Stimulated activated CD8-positive, alpha-beta memory T cell treated with anti-CD3 and anti-CD28 coated beads, Interleukin-15, amount 100 ng/mL, for 1 hour (primary cell): ENCODE measurements at places on chromosomes 1 and 21.

DNA sequence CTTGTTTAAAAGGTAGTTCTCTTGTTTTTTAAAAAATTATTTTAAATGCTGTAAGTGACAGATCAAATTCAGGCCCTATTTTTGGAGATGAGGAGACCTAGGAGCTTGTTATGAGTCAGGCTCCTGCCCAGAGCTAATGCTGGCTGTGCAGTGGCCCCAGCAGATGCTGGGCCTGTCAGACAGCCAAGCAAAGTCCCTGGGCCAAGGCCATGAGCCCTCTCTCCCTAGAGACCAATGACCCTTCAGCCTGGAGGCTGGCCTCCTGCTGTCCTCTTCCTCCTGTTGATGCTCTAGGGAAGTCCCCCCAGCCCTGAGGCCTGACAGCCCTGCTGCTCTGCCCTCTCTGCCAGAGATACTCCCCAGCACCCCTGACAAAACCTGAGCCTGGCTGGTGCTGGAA, 128.1 kb upstream of the CTTNBP2NL start:
- DNase-seq, result no peak

GRCh38 chr1:196409586-196409985, 198.7 kb downstream of the KCNT2 start:
- no peak for DNase-seq

GRCh38 chr1:233253231-233253831, 42.2 kb downstream of the PCNX2 start:
- DNase-seq, result no peak

- no peak for DNase-seq
These were observed 38.4 kb upstream of the CDC42BPA start for GRCh38 chr1:227356620-227357146.

GRCh38 chr1:91827459-91828321, 58.3 kb downstream of the TGFBR3 start:
- DNase-seq, result no peak

- DNase-seq, result no peak
These were observed 1.4 kb downstream of the IL6R start for GRCh38 chr1:154406572-154406879.

GRCh38 chr1:9093581-9093980, 24.1 kb upstream of the SLC2A5 start:
- DNase-seq, result no peak

DNA sequence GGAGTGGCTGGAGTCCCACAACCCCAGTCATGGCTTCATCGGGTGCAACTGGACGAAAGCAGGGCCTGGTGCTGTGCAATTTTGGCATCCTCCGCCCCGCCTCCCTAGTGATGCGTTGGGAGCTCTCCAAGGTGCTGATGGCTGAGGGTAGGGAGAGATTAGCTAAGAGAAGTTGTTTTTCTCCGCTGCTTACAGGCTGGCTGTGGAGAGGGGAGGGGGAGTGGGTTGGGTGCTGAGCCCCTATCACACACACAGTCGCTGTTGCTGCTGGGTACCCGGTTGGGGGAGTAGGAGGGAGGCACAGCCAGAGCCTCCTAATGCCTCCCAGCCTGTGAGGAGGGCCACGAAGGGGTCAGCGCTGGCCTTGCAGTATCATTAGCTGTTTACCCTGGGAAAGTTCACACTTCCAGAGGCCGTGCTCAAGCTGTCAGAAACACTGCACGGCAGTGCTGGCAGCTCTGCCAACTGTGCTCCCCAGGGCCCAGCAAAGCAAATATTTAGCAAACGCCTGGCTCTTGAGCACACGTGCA, 110.0 kb downstream of the GRIK3 start:
- no peak for DNase-seq

GRCh38 chr1:85228972-85229371, 28.2 kb upstream of the SYDE2 start:
- no peak for DNase-seq

GRCh38 chr1:24803987-24804530, 58.8 kb downstream of the CLIC4 start:
- DNase-seq, result no peak

GRCh38 chr1:226640321-226641136, 92.0 kb downstream of the STUM start:
- DNase-seq, result no peak

- DNase-seq, result no peak
These were observed 43.4 kb upstream of the COL6A2 start for GRCh38 chr21:46054451-46054881.

GRCh38 chr1:41501581-41501980, 17.1 kb upstream of the EDN2 start:
- no peak for DNase-seq

- DNase-seq, result no peak
These were observed 52.0 kb upstream of the COL11A1 start for GRCh38 chr1:103160281-103160680.

- DNase-seq, result no peak
These were observed 7.0 kb upstream of the CELA2A start for GRCh38 chr1:15449567-15449966.

- DNase-seq, result no peak
These were observed 11.1 kb downstream of the QSOX1 start for GRCh38 chr1:180165509-180166435.

GRCh38 chr1:219159946-219160645, 13.6 kb upstream of the LYPLAL1 start:
- no peak for DNase-seq

GRCh38 chr1:230806552-230806951, 59.4 kb downstream of the CAPN9 start:
- no peak for DNase-seq

- DNase-seq, result no peak
These were observed 52.8 kb upstream of the GOLT1A start for GRCh38 chr1:204266504-204267034.

DNA sequence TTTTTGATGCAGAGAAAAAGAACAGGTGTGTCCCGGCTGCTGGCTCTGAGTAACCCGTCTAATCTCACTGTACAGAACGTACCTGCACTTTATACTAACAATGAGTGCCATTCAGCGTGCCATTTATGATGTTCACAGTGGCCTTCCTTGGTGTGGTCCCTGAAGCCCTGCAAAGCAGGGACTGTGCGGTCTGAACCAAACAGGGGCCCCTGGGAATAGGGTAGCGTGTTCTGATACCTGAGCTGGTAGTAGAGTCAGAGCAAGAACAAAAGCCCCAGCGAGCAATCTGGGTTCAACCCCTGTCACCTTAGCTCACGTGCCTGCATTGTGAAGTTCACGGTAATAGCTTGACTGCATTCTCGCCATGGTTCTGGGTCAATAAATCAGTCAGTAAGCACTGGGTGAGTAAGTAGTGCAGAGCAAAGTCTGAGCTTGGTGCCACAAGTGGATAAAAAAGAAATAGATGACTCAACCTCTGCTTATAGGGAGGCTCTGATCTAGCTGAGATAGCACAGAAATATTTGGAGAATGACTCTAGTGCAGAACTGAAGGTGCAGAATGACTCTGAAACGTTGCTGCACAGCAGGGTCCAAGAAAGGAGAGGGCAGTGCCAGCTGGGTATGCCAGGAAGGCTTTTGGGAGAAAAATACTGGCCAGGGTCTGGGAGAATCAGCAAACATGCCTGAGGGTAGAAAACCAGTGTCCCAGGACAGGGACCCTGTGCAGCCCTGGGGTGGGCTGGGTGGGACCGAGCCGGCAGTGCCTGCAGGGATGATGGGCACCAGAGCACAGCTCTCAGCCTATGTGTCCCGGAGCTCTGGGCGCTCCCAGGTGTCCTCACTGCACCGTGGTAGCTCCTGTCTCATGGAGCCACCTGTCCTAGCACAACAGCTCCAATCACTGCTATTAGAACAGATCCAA, 125.9 kb downstream of the RHOU start:
- no peak for DNase-seq

DNA sequence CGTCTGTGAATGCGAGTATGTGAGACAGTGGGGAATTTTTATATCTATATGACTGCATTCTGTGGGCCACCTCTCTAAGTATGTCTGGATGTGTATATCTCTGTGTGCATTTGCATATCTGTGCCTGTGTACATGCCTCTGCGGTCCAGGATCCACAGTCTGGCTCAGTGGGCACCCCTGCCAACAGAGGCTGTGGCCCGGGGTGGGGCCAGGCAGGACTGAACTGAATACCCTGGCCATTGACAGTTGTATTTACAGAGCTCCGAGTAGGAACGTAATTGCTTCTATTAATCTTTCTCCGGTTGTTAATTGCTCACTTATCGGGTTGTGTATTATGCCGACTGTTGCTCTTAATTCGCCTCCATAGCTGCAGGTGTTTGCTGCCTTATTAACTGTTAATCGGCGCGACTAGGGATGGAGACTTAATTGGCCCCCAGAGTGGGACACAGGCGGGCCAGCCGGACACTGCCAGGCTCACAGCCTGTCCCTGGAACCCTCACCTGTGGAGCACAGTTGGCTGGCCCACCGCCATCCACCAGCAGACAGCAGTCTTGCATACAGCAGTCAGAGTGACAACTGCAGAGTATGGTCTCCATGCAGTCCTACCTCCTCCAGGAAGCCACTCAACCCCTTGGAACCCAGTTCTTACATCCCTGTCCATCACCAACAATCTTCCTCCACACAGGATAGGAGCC, 22.4 kb upstream of the ADGRB2 start:
- DNase-seq, result no peak

GRCh38 chr1:243490748-243491686, 235.2 kb downstream of the SDCCAG8 start:
- no peak for DNase-seq

DNA sequence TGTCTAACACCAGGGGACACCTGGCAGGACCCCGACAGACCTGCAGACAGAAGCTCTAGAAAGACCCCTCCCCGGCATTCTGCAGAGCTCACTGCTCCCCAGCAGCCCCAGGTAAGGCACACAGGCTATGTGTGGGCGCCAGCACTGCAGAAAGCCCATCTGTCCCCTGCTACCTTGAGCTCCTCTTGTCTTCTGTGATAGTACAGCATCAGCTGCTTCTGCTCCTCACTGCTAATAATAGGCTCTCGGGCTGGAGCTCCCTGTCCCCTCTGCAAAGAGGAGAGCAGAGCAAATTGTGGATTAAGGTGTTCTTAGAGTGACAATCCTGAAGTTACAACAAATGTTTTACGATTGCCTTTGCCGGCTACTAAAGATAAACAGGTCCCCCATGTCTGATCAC, 10.1 kb downstream of the CFAP298 start:
- no peak for DNase-seq

DNA sequence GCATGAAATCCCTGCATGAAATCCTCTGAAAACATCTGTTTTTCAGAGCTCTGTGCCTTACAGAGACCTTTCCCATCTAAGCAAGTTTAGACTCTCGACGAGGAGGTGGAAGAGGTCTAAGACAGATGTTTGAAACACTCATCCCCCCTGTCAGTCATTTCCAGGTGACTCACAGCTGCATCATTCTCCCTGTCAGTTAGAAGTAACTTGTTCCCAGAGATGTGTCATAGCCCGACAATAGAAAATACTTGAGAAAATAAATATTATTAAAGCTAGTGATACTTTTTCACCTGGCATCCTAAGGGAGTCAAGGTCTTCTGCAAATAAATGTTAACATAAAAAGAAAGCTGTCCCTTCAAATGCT, 41.6 kb upstream of the SEC16B start:
- DNase-seq, result no peak

DNA sequence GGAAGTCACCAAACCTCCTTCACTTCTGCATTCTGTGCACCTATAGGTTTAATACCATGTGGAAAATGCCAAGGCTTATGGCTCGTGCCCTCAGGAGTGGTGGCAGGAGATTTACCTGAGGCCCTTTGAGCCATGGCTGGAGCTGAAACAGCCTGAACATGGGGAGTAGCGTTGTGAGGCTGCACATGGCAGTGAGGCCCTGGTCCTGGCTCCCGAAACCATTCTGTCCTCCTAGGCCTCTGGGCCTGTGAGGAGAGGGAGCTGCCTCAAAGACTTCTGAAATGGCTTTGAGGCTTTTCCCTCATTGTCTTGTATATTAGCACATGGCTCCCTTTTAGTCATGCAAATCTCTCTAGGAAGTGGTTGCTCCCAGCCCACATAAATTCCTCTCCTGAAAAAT, 20.6 kb downstream of the PTGFR start:
- no peak for DNase-seq

- no peak for DNase-seq
These were observed 36.0 kb downstream of the EBNA1BP2 start for GRCh38 chr1:43135857-43136781.

DNA sequence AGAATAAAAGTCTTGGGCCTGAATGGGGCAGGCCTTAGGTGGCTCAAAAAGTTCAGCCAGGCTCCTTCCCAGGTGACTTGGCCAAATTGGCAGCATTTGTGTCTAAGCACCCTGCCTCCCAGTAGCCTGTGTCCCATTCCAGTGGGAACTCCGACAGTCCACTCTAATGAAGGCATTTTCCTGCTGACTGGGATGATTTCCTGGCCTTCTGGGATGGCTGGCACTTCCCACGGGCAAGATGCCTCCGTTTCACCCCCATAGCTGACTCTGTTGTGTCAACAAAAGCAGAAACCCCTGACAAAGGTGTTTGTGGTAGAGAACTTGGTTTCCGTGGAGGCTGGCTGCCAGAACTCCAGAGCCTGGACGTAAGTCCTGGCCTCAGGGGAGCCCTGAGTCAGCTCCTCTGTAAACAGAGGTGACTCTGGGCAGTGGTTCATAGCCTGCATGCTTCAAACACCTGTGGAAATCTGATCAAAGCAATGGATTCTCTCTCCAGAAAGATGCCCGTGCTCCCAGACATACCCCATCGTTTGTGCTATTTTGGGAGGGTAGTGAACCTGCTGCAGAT, 36.6 kb downstream of the WNT3A start:
- no peak for DNase-seq

- no peak for DNase-seq
These were observed 135.1 kb downstream of the AK5 start for GRCh38 chr1:77416692-77417450.

DNA sequence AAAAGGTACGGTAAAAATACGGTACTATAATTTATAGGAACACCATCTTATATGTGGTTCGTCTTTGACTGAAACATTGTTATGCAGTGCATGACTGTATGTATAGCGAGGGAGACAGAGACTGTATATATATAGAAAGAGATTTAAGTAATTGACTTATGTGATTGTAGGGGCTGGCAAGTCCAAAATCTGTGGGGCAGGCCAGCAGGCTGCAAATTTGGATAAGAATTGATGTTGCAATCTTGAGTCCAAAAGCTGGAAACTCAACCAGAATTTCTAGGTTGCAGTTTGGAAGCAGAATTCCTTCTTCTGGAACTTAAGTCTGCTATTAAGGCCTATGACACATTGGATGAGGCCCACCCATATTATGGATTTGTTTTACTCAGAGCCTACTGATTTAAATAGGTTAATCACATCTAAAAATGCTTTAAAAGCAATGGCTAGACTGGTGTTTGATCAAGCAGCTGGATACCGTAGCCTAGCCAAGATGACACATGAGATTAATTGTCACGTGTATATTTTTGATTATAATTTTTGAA, 42.0 kb downstream of the LAMC1 start:
- no peak for DNase-seq
